ENCODE measurements at places on chromosomes 1 and 21. TPM values are rescaled to one million over a fixed set of nuclear protein-coding genes. Genes with fewer than 3 reads are reported as not detected.

Gene WNT2B
- 3.0 TPM for total RNA-seq

Gene MIXL1
- total RNA-seq: not detected

Gene CDK11A
- 11.7 TPM for total RNA-seq

Gene PGBD5
- 0.06 TPM for total RNA-seq

Gene SYDE2
- total RNA-seq: 4.4 TPM

Data from aortic smooth muscle cell (primary cell).